ENCODE measurements at places on chromosomes 6 and 20. TPM values are rescaled to one million over a fixed set of nuclear protein-coding genes. Genes with fewer than 3 reads are reported as not detected.

The NTSR1 gene
- total RNA-seq: 6.2 TPM

- H3K36me3 ChIP-seq: no peaks in the 10 kb centered on the region
- H3K4me1 ChIP-seq: no peaks in the 10 kb centered on the region
- H3K27ac ChIP-seq: no peak overlapping the region
- peak; percentile 6 for DNase-seq
- no peaks in the 10 kb centered on the region for H3K27me3 ChIP-seq
- H3K4me3 ChIP-seq: no peak overlapping the region
Observed at GRCh38 chr20:16158090-16158975, 414.9 kb downstream of the KIF16B start.

The HSPA1L gene
- total RNA-seq: 0.35 TPM

GRCh38 chr6:148472171-148473105 is 129.8 kb downstream of the SASH1 start:
- no peaks in the 10 kb centered on the region for H3K27me3 ChIP-seq
- H3K4me3 ChIP-seq: no peak overlapping the region
- H3K27ac ChIP-seq: no peak overlapping the region
- no peaks in the 10 kb centered on the region for H3K4me1 ChIP-seq
- no peak for DNase-seq

The SLC26A8 gene
- not detected for total RNA-seq

The ATG5 gene
- 26.4 TPM for total RNA-seq

DNA sequence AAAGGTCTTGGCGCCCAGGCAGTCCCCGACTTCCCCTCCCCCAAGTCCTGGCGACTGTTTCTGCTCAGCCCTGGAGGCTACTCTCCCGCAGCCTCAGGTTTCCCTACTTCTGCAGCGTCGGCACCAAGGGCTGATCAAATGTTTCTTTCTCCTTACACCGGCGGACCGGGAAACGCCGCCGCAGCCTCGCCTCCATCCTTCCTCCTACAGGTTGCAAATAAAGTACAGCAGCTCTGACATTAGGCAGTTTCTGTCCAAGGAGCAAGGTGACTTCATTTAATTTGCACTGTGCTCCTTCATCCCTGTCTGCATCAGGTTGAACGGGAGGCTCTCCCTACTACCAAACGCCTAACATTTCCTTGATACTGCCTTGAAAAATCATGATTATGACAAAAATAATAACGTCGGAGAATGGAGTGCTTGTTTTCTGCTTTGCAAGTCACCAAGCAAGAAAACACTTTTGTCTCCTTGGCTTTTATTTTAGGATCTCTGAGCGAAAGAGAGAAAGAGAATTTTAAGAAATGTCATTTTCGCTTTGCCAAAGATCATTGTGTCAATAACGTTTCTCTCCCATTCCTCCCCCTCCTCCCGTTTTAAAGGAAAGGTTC is 1.0 kb downstream of the CLIC5 start:
- no peak for DNase-seq
- peaks cover 7% of the 10 kb centered on the region for H3K4me1 ChIP-seq
- H3K4me3 ChIP-seq: no peak overlapping the region
- H3K27ac ChIP-seq: no peak overlapping the region
- H3K27me3 ChIP-seq: peaks cover 50% of the 10 kb centered on the region

The SCAF8 gene
- 41.0 TPM for total RNA-seq

The CASS4 gene
- not detected for total RNA-seq

- H3K27ac ChIP-seq: no peak overlapping the region
- DNase-seq: peak; percentile 67
- no peaks in the 10 kb centered on the region for H3K27me3 ChIP-seq
- no peaks in the 10 kb centered on the region for H3K4me1 ChIP-seq
Observed at GRCh38 chr6:26064619-26065257, 22.5 kb upstream of the HFE start.

DNA sequence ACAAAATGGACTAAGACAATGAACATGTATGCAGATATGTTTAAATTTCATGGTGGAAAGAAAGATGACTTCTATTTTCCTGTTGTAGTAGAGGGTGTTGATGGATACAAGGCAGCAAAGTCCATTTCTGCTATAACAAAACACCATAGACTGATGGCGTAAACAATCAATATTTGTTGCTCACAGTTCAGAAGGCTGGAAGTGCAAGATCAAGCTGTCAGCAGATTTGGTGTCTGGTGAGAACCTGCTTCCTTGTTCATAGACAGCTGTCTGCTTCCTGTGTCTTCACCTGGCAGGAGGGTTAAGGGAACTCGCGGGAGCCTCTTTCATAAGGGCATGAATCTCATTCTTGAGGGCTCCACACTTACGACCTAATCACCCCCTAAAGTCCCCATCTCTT is 83.0 kb upstream of the ELOVL5 start:
- H3K27ac ChIP-seq: no peak overlapping the region
- H3K36me3 ChIP-seq: no peaks in the 10 kb centered on the region
- no peak for DNase-seq

GRCh38 chr6:131172222-131172621 is 37.0 kb downstream of the AKAP7 start:
- H3K4me3 ChIP-seq: no peak overlapping the region
- H3K36me3 ChIP-seq: no peaks in the 10 kb centered on the region
- DNase-seq: peak; percentile 53

The CALHM6 gene
- not detected for total RNA-seq

GRCh38 chr6:138278326-138278725 is 60.0 kb upstream of the PBOV1 start:
- H3K27ac ChIP-seq: no peak overlapping the region
- no peaks in the 10 kb centered on the region for H3K27me3 ChIP-seq
- H3K4me3 ChIP-seq: no peak overlapping the region
- no peaks in the 10 kb centered on the region for H3K4me1 ChIP-seq

DNA sequence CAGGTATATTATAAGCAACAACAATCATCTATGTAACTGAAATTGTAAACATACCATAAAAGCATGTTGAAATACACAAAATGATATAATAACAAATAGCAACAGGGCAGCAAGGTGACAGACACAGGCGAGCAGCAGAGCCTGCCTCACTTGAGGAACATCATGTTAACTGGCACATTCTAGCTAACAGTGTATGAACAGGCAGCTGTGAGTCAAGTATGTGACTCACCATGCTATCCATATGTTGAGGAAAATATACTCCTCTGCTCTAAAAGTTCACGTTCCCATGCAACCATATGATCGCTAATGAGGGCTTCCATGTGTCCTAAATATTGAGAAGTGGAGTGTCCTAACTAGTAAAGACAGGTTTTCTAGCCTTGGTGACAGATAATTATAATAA is 18.4 kb downstream of the SERAC1 start:
- no peak overlapping the region for H3K4me3 ChIP-seq
- peaks cover 10% of the 10 kb centered on the region for H3K36me3 ChIP-seq
- H3K27me3 ChIP-seq: no peaks in the 10 kb centered on the region
- H3K27ac ChIP-seq: no peak overlapping the region
- H3K4me1 ChIP-seq: peaks cover 15% of the 10 kb centered on the region
- peak; percentile 69 for DNase-seq

GRCh38 chr6:43825187-43826115 is 55.4 kb downstream of the VEGFA start:
- H3K4me3 ChIP-seq: no peak overlapping the region
- H3K4me1 ChIP-seq: no peaks in the 10 kb centered on the region
- H3K27me3 ChIP-seq: peaks cover 27% of the 10 kb centered on the region
- H3K27ac ChIP-seq: no peak overlapping the region

The RNF114 gene
- 48.6 TPM for total RNA-seq

DNA sequence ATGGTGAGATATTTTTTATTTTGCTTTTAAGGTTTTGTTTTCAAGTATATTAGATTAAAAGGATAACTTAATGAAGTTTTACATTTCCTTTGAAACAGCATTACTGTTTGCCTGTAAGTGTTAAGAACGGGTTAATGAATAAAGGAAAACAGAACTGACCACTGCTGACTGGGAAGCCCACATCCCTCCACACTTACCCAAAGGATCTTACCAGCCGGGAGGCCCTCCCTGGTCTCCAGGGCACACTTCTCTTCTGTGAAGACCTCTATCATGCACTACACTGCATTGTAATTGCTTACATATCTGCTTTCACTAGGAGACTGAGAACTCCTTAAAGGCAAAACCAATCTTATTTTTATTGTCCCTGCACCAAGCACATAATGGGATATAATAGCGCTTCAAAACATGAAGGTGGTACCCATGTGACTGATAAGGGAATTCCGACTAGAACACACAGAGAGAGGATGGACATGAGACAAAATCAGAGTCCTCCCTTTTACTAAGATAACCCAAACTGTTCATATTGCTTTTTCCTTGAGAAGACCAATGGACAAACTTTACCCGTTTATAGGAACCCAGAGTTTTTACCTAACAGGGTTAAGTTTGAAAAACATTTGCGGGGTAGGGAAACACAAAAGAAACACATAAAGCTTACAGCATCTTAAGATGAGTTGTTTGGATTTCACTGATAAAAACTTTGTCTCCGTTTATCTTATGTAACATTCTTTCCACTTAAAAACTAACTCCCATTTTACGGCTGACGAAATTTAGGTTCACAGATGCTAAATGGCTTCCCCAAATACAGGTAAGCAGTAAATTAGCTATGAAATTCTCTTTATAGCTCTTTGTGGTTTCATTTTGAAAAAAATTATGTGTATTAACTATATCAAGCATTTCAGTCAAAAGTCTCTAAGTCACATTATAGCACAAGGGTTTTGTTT is 8.7 kb downstream of the EZR start:
- no peak for DNase-seq
- peak overlapping the region; percentile 19 for H3K27ac ChIP-seq
- H3K36me3 ChIP-seq: peaks cover 87% of the 10 kb centered on the region

The TINAG gene
- total RNA-seq: not detected

- H3K36me3 ChIP-seq: no peaks in the 10 kb centered on the region
- no peak overlapping the region for H3K27ac ChIP-seq
- H3K27me3 ChIP-seq: peaks cover 15% of the 10 kb centered on the region
- DNase-seq: no peak
- H3K4me3 ChIP-seq: no peak overlapping the region
Observed at GRCh38 chr20:20827992-20828597, 115.7 kb upstream of the RALGAPA2 start.

DNA sequence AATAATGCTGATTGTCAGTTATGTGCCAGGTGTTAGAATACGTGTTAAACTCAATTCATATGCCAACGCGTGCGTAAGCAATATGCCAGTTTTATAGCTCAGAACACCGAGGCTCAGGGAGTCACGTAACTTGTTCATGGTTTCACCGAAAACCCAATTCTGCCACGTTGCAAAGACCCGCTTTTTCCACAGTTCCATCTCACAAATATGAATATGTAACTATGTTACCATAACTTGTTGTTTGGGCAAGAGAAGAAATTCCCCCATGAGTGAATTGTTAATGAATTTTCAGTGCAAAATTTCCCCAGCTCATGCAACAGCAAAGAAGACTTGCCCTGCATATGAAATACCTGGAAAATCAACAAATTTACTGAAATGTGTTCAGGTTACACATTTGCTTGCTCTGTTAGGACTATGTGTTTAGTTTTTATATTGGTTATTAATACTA is 30.1 kb downstream of the SF3B5 start:
- no peaks in the 10 kb centered on the region for H3K4me1 ChIP-seq
- no peak for DNase-seq
- no peak overlapping the region for H3K27ac ChIP-seq
- H3K36me3 ChIP-seq: no peaks in the 10 kb centered on the region

- H3K27ac ChIP-seq: no peak overlapping the region
- no peak for DNase-seq
- peaks cover 17% of the 10 kb centered on the region for H3K36me3 ChIP-seq
- H3K4me3 ChIP-seq: no peak overlapping the region
- no peaks in the 10 kb centered on the region for H3K27me3 ChIP-seq
- H3K4me1 ChIP-seq: peaks cover 9% of the 10 kb centered on the region
Observed at GRCh38 chr6:100809346-100809745, 71.8 kb downstream of the ASCC3 start.

GRCh38 chr6:44630125-44631028 is 242.9 kb downstream of the CDC5L start:
- H3K4me1 ChIP-seq: no peaks in the 10 kb centered on the region
- H3K4me3 ChIP-seq: no peak overlapping the region

DNA sequence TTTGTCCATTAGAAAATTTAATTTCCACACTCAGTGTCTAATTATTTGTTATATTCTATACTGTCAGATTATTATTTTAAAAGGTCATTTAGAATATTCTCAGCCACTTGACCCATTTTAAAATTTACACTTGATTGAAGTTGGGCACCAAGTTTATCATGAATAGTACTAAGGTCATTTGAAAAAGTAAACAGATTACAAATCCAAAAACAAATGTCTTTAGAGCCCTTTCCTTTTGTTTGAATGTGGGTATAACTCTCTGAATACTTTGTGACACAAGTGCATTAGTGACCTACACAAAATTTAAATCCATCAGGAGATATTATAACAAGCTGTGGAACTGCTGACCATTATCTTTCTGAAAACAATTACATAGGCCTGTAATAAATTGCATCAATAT is 11.3 kb downstream of the HIVEP2 start:
- peaks cover 23% of the 10 kb centered on the region for H3K4me1 ChIP-seq
- no peaks in the 10 kb centered on the region for H3K27me3 ChIP-seq
- no peak for DNase-seq
- H3K36me3 ChIP-seq: peaks cover 4% of the 10 kb centered on the region

The GTSF1L gene
- total RNA-seq: not detected

DNA sequence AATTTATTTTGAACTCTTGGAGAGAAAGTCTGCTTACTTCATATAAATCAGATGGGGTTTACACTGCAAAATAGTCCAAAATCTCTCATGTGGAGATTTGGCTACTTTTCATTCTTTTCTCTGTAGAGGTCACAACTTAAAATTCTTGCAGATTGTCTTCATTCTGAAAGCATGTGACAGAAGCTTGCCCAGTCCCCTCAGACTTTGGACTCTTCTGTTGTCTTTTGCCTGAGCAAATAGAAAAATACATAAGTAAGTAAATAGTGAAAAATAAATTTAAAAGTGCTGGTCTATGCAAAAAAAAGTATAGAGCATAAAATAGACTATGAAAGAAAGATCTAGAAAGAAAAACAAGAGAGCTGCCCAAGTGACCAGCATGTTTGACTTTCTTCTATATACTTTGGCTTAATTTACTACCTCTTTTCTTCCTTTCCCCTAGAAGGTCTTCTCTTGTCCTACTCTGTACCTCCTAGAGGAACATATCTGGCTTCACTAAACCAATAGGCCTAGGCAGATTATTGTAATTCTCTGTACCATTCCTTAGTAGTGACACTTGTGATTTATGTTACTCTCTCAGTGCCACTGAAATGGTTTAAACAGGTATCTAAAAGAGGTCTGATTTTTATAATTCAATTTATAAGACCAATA is 260.9 kb downstream of the TENT5A start:
- no peak for DNase-seq
- H3K4me1 ChIP-seq: no peaks in the 10 kb centered on the region
- no peak overlapping the region for H3K27ac ChIP-seq
- no peaks in the 10 kb centered on the region for H3K36me3 ChIP-seq
- no peak overlapping the region for H3K4me3 ChIP-seq

The FRS3 gene
- total RNA-seq: 3.9 TPM

- H3K27me3 ChIP-seq: no peaks in the 10 kb centered on the region
- peak overlapping the region; percentile 67 for H3K27ac ChIP-seq
- H3K36me3 ChIP-seq: peaks cover 15% of the 10 kb centered on the region
- peak overlapping the region; percentile 62 for H3K4me3 ChIP-seq
Observed at GRCh38 chr20:62159839-62160238, 16.3 kb downstream of the SS18L1 start.

GRCh38 chr6:80456724-80457438 is 350.4 kb downstream of the BCKDHB start:
- peaks cover 58% of the 10 kb centered on the region for H3K4me1 ChIP-seq
- H3K36me3 ChIP-seq: no peaks in the 10 kb centered on the region
- H3K4me3 ChIP-seq: no peak overlapping the region

The BNIP5 gene
- total RNA-seq: not detected
